Type B pancreatic cell (in vitro differentiated cells): ENCODE measurements at places on chromosomes 12 and 14.

DNA sequence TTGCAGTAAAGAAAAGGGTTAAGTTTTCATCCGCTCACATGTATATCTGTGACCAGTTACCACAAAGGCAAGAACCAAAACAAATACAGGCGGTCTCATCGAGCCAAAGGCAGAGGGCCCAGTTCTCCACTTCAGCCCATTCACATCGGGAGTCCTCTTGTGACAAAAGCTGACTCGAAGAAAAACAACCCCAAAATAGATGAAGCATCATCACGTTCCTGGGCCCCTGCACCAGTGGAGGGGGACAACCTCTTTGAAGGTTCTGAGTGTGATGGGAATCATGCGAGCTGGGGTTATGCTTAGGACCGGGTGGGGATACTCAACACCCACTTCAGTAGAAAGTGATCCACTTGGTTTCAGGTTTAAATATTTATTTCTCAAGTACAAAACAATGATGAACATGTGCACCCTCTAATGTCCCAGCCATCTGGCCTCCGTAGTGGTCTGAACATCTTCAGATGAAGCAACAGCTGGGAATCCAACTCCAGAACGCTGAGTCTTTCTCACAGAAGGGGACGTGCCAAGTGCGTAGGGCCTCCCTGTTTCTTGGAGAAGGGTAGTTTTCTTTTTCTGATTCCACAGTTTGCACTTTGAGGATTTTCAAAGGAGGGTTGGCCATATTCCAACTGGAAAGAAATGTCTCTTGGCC, 8.4 kb downstream of the GSC start:
- no peak for DNase-seq

DNA sequence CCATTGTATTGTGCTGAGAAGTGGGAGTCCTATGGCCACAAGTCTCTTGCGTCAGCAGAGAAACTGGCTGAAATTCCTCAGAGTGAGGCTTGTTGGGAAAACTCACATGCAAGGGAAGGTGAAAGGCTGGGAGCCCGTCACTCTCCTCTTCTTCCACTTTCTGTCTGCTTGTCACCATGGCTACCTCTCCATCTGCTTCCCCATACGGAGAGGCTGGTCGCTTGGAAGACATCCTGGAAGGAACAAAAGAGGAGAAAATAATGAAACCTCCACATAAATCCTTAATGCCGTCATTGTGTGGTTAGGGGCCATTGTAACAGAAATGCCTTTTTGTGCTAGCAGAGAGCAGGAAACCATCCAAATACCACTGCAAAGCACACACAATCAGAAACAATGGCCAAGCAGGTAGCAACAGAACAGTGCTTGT, 53.7 kb downstream of the SOX5 start:
- no peak for DNase-seq

- no peak for DNase-seq
Observed at GRCh38 chr12:13071305-13072280, 27.4 kb downstream of the FAM234B start.

DNA sequence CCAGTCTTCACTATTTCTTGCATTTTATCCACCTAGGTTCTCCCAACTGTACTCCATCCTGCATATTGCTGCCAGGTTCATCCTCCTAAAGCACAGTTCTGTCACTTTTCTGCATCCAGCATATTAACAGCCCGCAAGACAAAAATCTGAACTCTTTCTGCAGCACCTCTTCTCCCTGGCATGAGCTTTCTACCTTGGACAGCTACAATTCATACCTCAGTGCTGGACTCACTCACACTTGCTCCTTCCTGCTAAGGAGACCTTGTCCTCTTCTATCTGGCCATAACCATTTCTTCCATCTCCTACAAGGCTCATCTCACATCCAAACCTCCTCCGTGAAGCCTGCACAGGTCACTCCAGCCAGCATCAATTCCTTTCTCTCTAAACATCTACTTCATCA, 170.1 kb upstream of the GRIP1 start:
- no peak for DNase-seq

- DNase-seq = no peak
Observed at GRCh38 chr14:96090441-96091148, 51.4 kb downstream of the C14orf132 start.

- DNase-seq = no peak
Observed at GRCh38 chr14:23173031-23173430, 10.4 kb downstream of the SLC7A8 start.

DNA sequence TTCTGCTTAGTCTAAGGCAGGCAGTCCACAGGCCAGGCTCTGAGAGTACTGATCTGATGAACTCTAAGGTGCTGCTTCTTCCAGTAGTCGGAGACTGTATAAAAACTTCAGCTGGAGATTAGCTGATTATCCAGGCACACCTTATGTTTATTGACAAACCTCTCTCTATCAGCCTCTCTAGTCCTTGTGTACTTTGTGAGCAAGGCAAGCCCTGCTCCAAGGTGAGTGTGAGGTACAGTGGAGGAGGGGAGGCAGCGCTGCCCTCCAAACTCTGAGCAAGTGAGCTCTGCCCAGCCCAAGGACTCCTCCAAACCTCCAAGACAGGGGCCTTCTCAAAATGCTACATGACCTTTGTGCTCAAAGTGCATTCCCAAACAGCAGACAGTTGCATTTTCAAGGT, 95.9 kb upstream of the CDKN3 start:
- no peak for DNase-seq

DNA sequence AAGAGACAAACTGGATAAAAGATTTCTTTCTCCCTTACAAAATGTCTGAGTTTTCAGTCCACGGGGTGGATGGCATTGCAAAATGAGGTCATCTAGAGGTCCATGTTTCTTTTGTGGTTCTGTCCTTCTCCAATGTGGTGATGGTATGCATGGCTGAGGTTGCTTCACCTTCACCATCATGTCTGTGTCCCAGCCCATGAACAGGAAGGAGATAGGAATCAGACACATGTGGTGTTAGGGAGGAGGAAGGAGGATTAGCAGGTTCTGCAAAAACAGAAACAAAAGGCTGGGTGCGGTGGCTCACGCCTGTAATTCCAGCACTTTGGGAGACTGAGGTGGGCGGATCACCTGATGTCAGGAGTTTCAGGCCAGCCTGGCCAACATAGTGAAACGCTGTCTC, 11.0 kb upstream of the AEBP2 start:
- DNase-seq = peak; percentile 34

GRCh38 chr14:104694991-104695659, 5.7 kb downstream of the INF2 start:
- DNase-seq = no peak

DNA sequence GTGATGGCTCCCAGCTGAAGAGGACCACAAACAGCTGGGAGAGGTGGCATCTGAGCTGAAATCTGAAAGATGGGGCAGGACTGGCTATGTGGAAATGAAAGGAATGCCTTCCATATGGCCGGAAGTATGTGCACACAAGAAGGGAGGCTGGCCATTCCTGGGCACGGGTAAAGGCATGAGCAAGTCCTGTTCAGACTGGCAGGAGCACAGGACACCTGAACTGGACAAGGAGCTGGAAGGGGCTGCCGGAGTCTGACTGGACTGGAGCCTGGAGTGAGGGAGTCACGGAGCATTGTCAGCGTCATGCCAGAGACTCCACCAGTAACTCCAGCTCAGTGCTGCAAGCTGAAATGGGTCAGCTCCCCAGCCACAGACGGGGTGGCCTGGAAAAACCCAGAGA, 11.9 kb upstream of the TC2N start:
- no peak for DNase-seq

DNA sequence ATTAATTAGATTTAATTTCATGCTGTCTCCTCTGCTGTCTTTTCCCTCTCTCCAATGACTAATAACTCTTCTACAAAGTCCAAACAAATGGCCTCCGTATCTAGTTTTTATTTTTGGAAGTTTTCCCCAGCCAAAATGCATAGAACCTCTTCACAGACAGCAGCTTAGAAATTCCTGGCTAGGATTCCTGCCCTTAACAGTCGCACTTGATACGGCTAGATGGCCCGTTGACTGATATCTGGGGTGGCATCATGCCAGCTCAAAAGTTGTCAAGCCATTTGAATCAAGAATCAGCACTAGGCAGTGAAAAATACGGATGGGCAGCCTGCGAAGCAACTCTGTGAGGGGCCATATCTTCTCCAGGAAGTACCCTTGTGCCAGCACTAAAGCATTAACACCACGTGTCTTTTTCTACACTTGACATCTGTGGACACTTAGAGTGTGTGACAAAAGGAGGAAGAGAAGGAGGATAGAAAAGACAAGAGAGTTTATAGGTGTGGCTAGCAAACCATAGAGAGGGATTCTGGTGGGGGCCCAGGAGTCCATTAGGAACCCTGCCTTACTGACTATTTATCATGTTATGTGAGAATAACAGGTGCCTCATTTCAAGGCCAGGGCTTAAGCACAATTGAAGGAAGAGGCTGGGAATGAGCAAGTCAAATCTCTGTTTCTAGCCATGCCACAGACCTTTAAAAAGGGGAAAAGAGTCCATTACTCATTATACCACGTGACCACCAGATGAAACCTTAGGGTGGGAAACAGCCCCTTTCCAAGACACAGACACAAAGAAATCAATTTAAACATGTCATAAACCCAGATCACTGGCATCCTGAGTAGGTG, 39.2 kb upstream of the KRR1 start:
- DNase-seq = no peak

- peak; percentile 58 for DNase-seq
Observed at GRCh38 chr14:105864116-105864515, 337.7 kb downstream of the TMEM121 start.

- no peak for DNase-seq
Observed at GRCh38 chr12:67964456-67964855, 24.8 kb upstream of the IFNG-AS1 start.

DNA sequence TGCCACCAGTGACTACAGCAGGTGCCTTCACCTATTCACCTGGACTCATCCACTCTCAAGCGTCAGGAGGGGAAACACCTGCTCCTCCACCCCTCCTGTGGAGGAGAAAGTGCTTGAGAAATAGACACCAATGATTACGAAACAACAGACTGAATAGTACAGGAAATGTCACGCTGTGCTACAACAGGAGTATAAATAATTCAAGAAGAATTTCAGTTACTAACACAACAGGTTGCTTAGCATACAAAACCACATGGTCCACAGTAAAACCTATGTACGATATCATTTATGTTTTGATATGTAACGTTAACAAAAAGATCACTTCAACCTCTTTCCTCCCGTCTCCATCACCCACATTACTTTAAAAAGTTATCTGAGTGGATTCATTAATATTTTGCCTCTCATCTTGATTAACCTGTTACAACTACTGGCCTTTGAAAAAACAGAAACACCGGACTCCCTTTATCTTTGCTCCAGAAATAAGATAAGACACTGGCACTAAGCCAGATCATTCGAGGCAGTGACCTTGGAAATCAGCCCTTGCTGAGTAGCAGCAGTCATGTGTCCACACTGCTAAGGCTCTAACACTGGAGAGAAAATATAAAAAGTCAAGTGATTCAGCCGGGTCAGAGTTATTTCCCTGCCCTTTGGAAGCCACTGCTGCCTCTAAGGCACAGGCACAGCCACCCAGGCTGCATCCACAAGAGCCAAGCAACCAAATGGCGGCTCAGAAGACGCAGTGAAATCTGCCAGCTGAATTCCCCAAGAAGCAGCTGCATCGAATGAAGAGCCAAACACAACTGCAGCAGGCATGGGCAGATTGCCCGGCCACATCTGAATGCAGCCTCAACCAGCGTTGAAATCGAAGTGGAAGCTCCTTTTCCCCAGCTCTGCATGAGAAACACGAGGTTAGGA, 40.9 kb downstream of the NT5DC3 start:
- DNase-seq = no peak

GRCh38 chr12:62732861-62733427, 202.0 kb downstream of the PPM1H start:
- no peak for DNase-seq

DNA sequence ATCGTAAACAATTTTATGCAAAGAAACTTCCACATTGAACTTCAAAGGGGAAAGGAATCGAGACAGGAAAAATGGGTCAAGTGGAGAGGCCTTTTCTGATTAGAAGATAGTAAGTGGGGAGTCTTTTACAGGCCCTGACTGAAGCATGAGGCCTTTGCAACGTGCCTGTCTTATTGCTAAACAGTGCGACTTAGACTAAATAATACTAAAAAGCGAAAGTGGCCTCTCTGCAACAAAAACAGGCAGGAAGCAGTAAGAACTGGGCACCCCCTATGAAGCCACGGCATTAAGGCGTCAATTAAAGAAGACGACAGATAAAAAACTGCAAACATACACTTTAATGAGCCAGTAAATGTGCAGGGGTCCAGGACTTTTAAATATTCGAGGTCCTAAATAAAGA, 283.4 kb upstream of the GRIP1 start:
- no peak for DNase-seq

DNA sequence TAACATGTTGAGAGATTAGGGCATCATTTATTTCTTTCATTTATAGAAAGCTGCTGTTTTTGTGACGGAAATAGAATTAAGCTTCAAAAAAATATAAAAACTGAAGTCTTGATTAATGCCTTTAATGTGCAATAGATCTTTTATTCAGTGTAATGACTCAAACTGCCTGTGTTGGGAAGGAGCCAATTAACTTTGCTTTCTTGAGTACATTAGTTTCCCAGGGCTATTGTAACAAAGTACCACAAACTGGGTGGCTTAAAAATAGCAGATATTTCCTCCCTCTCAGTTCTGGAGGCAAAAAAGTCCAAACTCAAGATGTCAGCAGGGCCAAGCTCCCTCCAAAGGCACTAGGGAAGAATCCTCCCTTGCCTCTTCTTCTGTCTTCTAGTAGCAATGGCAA, 36.6 kb downstream of the EID3 start:
- DNase-seq = no peak

DNA sequence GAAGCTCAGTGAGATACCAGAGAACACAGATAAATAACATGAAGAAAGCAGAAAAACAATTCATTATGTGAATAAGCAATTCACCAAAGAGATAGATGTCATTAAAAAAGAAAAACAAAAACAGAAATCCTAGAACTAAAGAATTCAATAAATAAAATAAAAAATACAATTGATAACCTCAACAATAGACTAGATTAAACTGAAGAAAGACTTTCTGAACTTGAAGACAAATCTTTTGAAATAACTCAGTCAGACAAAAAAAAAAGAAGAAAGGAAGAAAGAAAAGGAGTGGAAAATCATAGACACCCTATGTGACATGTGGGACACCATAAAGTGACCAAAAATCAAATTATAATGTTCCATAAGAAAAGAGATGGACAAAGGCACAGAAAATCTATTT, 14.0 kb upstream of the SLC38A1 start:
- DNase-seq = no peak
